Kidney (tissue), 22 donors: ENCODE measurements at places on chromosomes 2 and 18. TPM values are rescaled to one million over a fixed set of nuclear protein-coding genes. Genes with fewer than 3 reads are reported as not detected.
A peak's percentile ranks its signal among the peaks of the same experiment; 100 is the strongest.

Gene DTNB
- 28.1 TPM for total RNA-seq

Gene LBH
- total RNA-seq: 81.9 TPM

Gene EHD3
- 9.5 TPM for total RNA-seq

Gene SLC9A4
- total RNA-seq: 2.8 TPM

Gene G6PC2
- total RNA-seq: not detected

Gene GCG
- not detected for total RNA-seq

Gene QPCT
- 16.6 TPM for total RNA-seq

Gene CFAP65
- total RNA-seq: 2.0 TPM

Gene CNDP2
- 740 TPM for total RNA-seq

Gene CYB5A
- 243 TPM for total RNA-seq

Gene APCDD1
- total RNA-seq: 22.9 TPM

GRCh38 chr2:161238560-161239325, 69.5 kb upstream of the PSMD14 start:
- peak; percentile 89 for DNase-seq

DNA sequence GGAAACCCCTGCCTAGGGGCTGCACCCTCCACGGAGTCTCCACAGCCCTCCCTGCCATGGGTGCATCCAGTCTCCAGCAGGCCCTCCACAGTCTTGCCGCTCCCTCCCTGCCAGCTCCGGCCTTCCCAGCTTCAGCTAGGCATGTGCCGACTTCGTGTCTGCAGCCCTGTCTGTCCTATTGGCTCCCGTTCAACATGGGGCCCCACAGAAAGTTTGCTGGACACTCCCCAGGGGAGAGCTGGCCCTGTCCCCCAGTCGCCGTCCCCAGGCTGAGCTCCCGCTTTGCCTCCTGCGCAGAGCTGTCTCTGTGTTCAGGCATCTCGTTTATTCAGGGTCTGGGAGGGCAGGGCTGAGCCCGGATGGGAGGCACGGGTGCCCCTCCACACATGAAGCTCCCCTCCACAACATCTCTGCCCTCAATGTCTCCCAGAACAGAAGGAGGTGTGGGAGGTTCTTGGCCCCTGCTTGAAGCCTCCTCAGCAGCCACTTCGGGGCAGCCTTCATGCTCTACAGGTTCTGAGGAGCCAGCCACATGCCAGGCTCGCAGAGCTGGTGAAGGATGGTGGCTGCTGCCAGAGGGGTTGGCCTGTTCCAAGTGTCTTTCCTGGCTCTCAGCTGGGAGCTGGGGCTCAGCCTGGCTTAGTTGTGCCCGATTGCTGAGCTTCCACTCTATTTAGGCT, 120.1 kb upstream of the PXDN start:
- DNase-seq: no peak

DNA sequence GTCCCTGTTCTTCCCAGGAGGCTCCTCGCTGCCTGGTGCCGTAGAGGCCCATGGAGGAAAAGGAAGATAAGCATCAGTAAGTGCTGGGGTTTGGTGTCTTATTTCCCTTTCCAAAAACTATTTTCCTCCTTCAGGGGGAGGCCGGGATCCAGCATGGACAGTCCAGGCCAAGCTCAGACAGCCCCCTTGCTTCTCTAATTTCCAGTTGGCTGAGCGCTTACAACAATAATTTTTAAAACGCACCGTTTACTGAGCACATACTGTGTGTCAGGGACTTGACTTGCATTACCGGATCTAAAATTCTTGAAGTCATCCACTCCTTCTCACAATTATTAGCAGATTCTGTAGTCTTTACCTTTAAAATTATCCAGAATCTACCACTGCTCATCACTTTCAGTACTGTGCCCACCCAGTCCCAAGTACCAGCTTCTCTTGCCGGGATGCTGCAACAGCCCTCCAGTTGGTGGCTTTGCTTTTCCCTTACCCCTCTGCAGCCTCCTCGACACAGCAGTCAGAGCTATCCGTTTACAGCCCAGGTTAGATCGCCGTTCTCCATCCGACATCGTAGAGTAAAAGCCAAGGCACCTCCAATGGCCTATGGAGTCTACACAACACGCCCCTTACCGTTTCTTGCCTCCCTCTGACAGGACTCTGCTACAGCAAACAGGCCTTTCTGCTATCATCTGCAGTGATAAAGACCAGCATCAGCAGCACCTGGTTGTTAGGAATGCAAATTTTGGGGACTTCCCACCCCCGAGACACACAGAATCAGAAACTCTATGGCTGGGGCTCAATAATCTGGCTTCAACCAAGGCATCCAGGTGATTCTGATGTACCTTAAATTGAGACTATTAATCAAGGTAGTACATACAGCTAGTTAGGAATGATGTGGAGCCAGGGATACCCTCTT, 75.2 kb upstream of the TSPYL6 start:
- DNase-seq: peak; percentile 15

DNA sequence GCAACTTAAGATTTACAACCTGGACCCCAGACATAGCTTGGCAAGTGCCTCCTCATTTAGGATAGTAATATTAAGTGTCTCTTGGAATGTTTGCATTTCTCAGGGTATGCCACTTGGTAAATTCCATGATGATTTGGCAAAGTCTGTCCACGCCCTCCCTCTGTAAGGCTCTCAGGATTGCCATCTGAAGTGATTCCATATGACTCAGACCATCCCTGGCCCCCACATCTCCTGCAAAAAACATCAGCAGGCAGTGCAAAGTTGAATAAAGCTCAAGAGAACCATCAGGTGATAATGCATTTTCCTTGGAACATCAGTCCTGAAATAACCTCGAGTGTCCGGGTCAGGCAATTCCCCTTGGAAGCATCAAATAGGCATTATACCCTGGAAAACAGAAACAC, 27.1 kb upstream of the PIEZO2 start:
- DNase-seq: no peak

DNA sequence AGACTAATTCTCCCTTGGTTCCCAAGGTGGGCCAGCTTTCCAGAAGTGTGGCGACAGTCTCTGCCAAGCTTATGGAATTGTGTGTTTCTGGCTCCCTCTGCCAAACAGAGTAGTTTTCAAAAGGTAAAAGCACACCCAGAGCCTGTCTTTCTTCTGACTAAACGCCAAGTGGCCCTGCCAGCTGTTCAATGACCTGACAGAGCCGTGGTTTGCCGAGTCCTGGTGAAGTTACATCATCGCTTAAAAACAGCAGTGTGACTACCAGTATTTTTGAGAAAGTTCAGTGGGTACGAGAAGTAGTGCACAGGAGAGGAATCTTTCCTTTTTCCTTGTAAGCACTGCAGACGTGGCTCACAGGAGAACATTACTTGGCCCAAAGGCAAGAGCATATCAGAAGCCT, 1.9 kb downstream of the PER2 start:
- no peak for DNase-seq

GRCh38 chr2:74748665-74749064, 85.3 kb upstream of the HK2 start:
- DNase-seq: no peak

DNA sequence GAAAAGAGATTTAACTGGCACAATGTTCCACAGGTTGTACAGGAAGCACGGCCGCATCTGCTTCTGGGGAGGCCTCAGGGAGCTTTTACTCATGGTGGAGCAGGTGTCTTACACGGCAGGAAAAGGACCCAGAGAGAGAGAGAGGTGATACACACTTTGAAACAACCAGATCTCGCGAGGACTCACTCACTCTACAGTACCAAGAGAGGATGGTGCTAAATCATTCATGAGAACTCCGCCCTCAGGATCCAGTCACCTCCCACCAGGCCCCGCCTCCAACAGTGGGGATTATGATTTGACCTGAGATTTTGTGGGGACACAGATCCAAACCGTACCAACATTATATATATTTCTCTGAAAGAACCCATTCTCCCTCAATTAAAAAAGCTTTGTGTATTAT, 79.7 kb upstream of the DOCK10 start:
- DNase-seq: no peak

GRCh38 chr2:153416071-153416470, 62.5 kb downstream of the RPRM start:
- DNase-seq: no peak

DNA sequence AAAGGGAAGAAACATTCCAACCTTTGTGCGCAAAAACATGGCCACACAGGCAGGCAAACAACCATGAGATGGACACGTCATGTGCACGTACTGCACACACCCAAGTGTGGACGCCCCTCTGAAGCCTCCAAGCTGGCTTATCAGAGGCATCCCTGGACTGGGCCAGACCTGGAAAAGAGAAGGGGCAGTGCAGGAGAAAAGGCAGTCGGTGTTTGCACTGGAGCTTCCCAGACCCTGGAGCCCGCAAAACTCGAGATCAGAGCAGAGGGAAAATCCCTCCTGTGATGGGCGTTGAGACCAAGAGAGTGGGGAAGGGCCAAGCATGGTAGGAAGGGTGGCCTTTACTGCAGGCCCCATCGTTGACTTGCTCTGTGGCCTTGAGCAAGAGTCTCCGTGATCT, 269.5 kb downstream of the CYRIA start:
- no peak for DNase-seq

DNA sequence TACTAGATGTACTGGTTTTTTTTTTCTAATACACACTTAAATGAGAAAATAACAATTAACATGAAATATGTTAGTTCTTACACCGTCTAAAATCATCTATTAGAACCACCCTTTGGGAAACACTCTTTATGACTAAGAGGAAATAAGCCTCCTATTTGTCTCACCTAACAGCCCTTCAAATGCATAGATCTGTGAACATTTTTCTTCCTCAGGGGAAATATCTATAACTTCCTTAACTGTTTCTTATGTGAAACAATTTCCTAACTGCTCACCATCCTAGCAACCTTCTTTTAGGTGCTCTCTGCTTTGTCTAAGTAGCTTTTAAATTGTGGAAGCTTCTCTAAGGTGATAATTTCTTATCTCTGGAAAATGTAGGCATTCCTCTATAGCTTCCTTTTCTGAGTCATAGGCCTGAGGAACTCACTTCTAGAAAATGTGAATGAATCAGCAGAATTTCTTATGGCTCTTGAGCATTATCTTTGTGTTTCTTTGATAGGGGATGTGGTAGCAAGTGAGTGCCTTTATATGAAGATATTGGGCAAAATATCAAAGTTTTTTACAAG, 56.1 kb downstream of the CNTNAP5 start:
- DNase-seq: no peak

DNA sequence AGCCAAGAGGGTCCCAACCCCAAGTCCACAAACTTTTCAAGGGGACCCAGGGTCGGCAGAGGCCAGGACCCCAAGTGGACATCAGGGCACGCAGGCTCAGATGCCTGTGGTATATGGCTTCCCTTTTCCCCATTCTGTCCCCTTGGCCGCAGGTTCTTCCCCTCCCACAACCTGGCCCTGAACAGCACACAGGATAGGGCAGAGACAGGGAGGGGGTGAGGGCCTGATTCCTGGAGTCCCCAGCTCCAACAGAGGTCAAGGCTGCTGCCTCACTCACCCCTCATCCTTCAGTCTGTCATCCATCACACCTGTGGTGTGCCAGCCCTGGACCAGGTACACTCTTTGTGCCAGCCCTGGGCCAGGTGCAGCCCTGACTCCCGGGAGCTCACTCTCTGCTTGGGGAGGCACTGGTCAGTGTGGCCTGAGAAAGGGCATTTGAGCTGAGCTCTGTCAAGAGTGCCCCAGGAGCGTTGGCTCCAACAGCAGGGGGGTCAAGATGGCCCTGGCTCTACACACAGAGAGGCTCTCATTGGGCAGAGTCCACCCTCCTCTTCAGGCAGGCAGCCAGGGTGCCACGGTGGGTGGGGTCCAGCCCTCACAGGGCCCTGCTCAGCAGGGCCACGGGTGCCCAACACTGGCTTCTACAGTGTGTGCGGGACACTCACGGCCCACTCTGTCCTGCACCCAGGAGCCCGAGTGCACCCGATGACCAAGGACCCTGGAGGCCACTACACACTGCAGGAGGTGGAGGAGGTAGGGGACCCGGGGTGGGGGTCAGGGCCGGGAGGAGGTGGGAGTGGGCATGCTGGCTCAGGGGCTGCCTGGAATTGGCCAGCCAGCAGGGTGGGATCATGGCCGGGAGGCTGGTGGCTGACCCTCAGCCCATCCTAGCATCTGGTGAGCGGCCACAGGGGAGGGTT, 1.6 kb downstream of the AGXT start:
- DNase-seq: no peak

DNA sequence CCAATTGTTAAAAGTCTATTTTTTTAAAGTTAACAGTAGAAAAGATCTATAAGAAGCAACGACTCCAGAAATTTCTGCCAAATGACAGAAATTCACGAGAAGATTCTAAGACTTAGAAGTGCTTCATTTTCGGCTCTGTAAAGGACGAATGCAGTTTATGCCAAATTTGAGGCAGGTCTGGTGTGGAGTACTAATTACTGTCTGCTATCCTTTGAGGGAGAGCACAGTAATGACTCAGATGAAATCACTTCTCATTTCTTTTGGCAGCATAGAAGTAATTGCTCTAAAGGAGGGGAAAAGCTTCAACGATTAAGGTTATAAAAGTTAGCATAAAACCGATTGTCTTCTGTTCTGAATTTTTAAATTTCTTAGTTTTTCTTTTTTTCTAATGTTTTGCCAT, 11.4 kb downstream of the G6PC2 start:
- DNase-seq: no peak

DNA sequence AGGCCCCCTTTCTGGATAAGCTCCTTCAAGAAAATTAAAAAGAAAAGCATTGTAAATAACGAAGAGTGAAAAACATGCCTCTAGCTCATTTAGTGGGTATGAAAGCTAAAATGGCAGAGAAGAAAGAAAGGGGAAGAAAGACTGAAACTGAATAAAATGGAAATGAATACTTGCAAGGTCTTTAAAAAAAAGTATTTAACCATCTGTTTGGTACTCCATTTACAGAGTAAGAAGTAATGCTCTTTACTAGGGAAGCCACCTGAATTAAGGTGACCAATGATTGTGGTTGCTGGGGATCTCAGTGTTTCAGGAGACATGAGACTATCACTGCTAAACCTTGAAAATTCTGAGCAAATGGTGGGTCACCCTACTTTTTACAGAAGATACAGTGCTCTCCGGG, 17.7 kb upstream of the ARL5A start:
- DNase-seq: no peak

GRCh38 chr2:206361407-206362045, 81.8 kb upstream of the ADAM23 start:
- DNase-seq: no peak

- DNase-seq: no peak
These were observed 135.2 kb upstream of the NFATC1 start for GRCh38 chr18:79260510-79260909.

GRCh38 chr2:188765522-188766470, 208.4 kb upstream of the COL3A1 start:
- peak; percentile 15 for DNase-seq

DNA sequence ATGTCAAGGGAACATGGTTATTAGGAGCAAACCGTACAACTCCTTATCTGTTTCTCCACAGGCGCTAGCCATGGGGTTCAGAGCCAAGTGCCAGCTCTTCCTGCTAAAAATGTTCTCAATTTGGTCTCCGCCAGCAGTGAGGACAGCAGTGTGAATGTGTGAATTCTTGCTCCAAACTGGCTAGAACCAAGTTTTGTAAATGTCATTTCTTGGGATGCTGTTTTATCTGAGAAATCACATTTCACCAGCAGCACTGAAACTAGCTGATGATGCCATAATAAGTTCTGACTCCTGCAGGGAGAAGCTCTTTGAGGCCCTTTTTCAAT, 140.6 kb upstream of the LGALSL start:
- no peak for DNase-seq
